ENCODE measurements at places on chromosomes 2 and 18. TPM values are rescaled to one million over a fixed set of nuclear protein-coding genes. Genes with fewer than 3 reads are reported as not detected.

- no peak for DNase-seq
Measured at GRCh38 chr18:67134911-67135310, 381.6 kb downstream of the DSEL start.

DNA sequence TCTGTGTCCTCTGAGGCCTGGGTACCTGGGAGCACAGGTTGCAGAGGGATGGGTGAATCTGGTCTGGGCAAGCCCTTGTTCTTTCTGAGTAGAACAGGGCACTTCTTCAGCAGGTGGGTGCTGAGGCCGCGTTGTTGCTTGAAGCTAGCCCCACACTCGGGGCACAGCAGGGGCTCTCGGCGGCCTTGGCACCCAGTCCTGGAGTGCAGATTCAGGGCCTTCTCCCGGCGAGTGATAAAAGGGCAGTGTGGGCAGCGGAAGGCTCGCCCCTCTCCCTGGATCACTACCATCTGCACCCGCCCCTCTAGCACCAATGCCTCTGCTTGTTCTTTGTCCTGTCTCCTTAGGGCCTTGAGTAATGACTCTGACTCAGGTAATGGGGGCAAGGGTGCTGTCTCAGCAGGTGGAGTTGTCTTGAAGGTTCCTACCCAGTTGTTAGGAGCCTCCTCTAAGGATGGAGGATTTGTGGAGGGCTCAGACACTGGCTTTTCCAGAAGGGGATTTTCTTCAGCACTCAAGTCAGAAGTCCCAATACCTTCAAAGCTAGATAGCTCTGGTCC, 15.6 kb downstream of the ZNF142 start:
- no peak for DNase-seq

DNA sequence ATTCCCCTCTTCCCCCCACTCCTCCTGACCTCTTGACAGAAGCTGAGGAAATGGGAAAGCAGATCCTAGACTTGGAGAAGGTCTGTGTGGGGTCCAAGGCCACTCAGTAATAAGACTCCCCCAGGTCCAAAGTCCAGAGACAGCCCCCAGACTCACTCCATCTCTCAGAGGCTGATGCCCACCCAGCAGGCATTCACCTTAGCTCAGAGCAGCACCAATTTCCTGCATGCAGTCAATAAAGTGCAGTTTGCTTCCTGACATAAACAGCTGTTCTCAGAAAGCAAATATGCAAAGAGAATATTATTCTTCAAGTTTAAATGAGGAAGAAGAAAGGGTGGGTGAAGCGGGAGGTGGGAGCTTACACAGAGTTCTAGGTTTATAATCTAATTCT, 84.1 kb upstream of the RTN4 start:
- no peak for DNase-seq

GRCh38 chr2:68367953-68368653, 3.0 kb downstream of the PLEK start:
- DNase-seq: no peak

Gene POMC
- not detected for total RNA-seq

GRCh38 chr2:2291500-2292260, 39.4 kb downstream of the MYT1L start:
- DNase-seq: no peak

DNA sequence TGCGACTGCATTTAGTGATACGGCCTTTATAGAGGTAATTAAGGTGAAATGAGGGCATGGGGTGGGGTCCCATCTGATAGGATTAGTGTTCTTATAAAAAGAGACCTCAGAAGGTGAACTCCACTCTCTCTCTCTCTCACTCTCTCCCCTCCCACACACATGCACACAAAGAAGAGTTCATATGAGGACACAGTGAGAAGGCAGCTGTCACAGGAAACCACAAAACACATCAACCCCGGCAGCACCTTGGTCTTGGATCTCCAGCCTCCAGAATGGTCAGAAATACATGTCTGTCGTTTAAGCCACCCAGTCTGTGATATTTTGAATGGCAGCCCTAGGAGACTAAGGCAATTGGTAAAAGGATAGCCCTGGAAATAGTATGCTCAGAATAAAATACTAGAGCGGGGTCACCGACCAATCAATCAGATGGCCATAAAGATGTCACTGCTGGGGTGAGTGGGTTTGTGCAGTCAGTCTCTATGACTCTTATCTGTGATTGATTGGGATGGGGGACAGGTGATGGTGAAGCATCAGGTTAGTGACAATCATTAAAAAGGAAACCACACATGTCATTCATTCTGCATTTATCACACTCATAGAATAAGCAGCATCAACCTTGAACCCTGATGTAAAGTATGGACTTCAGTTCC, 118.9 kb upstream of the POU3F3 start:
- DNase-seq: no peak

- DNase-seq: no peak
Measured at GRCh38 chr2:217079165-217079564, 219.3 kb upstream of the TNP1 start.

- peak; percentile 30 for DNase-seq
Measured at GRCh38 chr2:26847307-26847654, 651 bp upstream of the DPYSL5 start.

- DNase-seq: no peak
Measured at GRCh38 chr2:150309311-150310080, 178.0 kb downstream of the RND3 start.

DNA sequence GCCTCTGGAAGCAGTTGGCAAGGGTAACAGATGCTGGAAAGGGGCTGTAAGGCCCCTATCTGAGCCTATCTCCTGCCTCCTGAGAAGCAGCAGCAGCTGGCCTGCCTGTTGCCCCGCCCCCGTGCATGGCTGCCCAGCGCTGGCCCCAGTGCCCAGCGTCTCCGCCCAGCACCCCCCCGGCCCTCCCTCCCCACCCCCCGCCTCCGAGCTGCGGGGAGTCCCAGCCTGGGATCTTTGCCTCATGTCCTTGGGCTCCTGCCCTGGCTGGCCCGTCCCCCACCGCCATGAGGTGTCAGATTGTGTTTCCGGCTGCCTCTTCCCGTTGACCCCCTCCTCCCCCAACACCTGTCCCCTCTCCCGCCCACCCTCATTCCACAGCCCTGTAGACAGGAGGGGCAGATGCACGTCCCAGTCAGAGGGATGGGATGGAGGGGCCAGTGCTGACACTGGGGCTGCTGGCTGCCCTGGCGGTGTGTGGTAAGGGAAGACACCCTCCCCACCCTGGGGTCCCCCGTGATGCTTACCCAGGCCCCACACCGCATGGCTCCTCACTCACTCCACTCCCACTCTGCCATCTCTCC, at the start of gene CHRND:
Gene CHRND, plus strand, starts transcription at position 370 of the 581 bp plus-strand sequence. Its CDS starts 56 bp downstream, at position 426.
- no peak for DNase-seq

- DNase-seq: no peak
Measured at GRCh38 chr2:69667805-69668382, 24.4 kb upstream of the AAK1 start.

- DNase-seq: peak; percentile 96
Measured at GRCh38 chr2:110101280-110101844, 14.3 kb downstream of the MALL start.

Gene DNAH6
- not detected for total RNA-seq

DNA sequence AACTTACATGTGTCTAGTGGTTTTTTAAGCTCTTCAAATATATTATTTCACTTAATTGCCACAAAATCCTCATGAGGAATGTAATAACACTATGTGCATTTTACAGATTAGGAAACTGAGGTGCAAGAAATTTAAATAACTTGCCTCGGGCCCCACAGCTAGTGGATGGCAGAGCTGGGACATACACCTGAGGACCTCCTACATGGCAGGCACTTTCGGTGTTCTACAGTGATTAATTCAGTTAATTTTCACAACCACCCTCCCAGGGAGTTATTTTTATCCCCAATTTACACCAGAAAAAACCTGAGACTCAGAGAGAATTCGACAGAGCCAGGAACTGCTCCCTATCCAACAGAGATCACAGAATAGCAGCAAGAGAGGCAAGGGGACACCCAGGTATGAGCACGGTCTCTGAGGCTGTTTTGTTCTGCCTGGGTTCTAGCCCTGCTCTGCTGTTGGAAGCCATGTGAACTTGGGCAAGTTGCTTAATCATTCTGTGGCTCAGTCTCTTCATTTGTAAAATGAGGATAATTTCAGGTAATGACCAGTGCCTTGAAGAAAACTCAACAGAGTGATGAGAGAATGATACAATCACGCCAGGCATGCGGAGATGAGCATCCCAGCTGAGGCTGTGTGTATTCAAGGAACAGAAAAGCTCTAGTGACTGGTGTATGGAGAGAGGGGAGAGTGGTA, 82.3 kb downstream of the MYCN start:
- DNase-seq: no peak

Gene FEV
- 12.6 TPM for total RNA-seq

All from A673 (cell line).